Fibroblast of villous mesenchyme (primary cell): ENCODE measurements at places on chromosomes 11 and 22.

GRCh38 chr22:33018232-33018864 lies 39.8 kb downstream of the SYN3 start:
- DNase-seq = peak; percentile 53

- DNase-seq = no peak
Observed at GRCh38 chr11:16111690-16112089, 244.7 kb downstream of the SOX6 start.

- no peak for DNase-seq
Observed at GRCh38 chr11:79069504-79069903, 371.3 kb downstream of the TENM4 start.

DNA sequence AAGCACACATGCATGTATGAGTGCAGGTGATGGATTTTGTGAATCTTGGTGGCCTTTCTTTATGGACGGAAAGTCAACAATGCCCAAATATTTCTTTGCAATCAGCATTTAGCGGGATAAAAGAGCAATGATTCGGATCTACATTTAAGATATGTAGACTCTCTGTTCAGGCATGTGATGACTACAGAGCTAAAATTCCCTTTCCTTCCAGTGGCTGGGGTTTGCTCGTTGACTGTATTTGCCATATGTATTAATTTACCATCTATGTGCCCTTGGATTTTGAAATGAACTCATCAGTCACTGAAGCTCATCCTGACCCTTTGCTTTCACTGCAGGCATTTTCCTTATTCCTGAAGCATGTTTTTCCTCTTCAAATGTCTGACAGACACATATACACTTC lies 13.6 kb downstream of the BLID start:
- no peak for DNase-seq

DNA sequence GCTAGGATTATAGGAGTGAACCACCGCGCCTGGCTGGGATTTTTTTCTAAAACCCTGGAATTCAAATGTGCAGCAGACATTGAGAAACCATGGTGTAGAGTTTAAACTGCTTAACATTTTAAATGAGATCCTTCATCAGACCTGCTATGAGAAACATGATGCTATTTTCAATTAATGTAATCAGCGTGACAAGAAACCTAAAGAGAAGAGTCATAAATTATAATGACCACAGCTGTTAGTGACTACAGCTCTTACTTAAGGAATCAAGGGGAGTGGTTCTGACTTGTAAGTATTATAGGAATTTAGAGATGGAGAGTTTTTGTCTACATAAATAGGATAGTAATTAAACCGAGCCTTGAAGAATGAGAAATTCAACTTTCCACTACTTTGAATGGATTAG lies 170.6 kb downstream of the BARX2 start:
- DNase-seq = no peak

DNA sequence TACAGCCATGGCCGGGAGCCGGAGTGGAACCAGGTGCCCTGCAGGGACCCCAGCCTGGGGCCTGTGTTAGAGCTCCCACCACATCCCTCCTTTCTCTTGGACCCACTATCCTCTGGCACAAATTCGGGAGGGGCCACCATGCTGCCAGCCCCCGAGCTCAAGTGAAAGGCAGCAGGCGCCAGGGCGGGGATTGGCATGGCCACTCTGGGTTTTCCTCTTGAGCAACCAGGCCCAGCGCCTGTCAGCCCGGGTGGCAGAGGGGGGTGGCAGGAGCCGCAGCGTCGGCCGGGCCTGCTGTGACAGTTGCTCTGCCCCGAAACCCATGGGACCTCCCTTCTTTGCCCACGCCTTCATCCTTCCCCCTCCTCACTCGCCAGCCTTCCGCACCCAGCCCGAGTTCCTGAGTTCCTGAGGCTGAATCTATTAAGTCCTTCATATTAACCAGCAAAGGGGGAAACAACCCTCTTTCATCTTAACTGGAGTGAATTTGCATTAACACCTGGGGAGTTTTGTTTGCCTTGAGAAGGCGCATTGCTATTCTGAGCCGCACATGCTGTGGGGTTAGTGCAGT lies 16.8 kb upstream of the CABP7 start:
- no peak for DNase-seq

DNA sequence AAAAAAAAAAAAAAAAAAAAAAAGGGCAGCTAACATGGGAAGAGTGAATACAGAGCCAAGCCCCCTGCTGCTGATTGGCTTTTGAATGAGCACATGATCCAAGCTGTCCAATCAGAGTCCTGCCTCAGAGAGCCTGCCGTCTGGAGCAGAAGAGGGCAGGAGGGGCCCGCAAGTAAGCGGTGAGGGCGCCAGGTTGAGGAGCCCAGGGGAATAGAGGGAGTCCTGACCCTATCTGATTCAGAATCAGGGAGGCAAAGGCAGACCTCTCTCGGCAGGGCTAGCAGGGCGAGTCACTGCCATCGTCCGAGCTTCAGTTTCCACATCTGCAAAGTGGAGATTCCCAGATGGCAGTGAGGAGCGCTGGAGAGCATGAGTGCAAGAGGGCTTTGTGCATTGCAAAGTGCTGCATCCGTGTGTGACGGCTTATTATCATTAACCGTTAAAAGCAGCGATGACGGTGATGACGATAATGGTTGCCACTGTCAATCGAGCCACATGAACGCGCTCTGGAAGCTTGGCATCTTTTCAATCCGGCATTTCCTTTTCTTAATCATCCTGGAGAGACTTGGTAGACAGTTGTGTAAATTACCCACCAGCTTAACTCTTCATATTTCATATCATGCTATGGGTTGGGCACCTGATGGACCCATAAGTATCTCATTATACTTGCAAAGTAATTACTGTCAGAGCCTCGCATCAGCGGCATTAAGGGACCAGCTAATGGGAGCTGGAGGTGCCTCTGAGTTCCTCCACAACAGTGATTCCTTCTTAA lies 68.6 kb upstream of the ATXN10 start:
- peak; percentile 56 for DNase-seq

- DNase-seq = peak; percentile 24
Observed at GRCh38 chr11:60950933-60951605, 907 bp downstream of the SLC15A3 start.

- DNase-seq = no peak
Observed at GRCh38 chr22:49753961-49754695, 73.5 kb downstream of the BRD1 start.

DNA sequence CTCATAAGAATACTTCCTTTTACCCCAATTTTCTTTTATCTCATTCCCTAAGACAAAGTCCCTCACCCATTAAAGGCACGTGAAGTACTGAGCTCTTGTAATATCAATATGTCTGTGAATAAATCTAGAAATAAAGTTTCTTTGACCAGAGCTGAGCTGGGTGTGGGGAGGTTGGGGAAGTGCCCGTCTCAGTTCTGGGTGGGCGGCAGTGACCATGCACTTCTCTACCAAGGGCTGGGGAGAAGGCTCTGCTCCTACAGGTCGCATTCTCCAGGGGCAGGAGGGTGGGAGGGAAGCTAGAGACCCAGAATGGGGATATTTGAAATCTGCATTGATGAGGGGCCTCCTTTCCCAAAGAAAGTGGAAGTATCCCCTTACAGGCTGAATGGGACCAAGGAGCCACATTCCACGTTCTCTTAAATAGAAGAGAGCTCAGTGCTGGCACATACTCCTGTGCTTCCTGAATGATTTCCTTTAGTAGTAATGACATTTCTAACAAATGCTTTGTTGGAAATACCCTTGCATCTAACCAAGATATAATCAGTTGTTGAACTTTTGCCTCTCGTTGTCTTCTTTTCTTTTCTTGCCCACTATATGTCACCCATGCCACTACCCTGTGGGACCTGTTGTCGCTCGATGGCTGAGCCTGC lies 16.1 kb downstream of the RBX1 start:
- DNase-seq = no peak

DNA sequence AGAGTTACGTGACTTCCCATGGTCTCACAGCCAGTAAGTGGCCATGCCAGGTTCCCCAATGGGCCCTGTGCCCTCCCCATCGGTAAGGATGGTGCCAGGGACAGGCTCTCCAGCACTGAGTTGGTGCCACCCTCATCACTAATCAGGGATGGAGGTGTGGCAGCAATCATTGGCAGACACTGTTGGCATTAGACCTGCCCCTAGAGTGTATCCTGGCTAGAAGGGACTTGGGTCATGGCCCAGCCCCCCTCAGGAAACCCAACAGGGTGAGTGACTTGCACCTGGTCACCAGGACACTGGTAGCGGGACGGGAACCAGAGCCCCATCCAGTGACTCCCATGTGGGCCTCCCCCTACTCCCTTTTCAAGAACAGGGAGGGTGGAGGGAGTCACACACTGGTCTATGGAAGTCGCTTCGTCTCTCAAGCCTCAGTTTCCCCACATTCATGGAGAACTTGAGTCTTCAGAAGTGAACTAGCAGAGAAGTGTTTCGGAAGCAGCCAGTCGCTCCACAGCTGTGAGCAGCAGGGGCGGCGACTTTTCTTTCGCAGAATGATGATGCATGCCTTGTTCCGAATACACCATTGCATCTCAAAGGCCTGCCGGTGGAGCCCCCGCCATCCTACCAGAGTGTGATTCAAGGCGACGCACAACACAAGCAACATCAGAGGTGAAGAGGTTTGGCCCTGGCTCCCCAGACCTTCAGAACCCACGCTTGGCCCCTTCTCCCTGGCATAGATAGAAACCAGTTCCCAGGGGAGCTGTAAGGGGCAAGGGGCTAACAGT lies 12.9 kb downstream of the MS4A10 start:
- DNase-seq = no peak

GRCh38 chr11:44286911-44287310 lies 23.0 kb downstream of the ALX4 start:
- no peak for DNase-seq

- DNase-seq = peak; percentile 83
Observed at GRCh38 chr22:35601743-35602615, 15.2 kb downstream of the MB start.

- DNase-seq = no peak
Observed at GRCh38 chr11:110077346-110077745, 15.8 kb upstream of the ZC3H12C start.

GRCh38 chr11:108937746-108938145 lies 272.9 kb downstream of the DDX10 start:
- DNase-seq = no peak

GRCh38 chr11:108697872-108698473 lies 33.1 kb downstream of the DDX10 start:
- DNase-seq = peak; percentile 84

GRCh38 chr11:19577976-19578619 lies 134.5 kb upstream of the NAV2 start:
- peak; percentile 62 for DNase-seq

DNA sequence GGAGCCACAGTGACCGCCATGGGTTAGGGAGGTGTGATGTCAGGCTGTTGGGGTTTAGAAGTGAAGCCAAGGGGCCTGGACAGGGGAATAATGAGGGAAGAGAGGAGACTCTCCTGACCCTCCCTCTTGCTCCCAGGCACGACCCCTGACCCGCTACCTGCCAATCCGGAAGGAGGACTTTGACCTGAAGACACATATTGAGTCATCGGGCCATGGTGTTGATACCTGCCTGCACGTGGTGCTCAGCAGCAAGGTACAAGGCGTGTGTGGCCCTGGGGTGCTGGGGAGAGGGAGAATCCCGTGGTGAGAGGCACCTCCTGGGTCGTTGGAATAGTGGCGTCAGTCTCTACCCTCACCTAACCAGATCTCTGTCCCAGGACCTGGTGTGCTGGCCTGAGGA lies 29.5 kb downstream of the TREH start:
- no peak for DNase-seq

- no peak for DNase-seq
Observed at GRCh38 chr11:77789061-77789730, 31.3 kb downstream of the RSF1 start.

- no peak for DNase-seq
Observed at GRCh38 chr11:17939542-17939941, 73.3 kb downstream of the SERGEF start.

DNA sequence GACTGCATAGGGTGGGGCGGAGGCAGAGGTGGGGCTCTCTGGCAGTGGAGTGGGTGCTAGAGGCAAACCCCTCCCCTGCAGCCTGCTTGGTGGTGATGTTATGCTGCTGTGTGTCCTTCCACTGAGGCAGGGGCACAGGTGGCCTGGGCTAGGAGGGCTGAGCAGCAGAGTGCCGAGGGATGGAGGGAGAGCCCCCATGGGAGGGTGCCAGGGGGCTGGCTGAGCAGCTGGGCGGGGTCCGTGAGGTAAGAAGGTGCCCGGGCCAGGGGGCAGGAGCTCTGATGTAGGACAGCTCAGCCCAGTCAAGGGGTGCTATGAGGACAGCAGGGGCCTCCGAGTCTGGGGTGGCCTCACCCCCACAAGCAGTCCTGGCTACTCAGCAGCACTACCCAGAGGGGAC lies 4.2 kb downstream of the CLDN5 start:
- DNase-seq = no peak

DNA sequence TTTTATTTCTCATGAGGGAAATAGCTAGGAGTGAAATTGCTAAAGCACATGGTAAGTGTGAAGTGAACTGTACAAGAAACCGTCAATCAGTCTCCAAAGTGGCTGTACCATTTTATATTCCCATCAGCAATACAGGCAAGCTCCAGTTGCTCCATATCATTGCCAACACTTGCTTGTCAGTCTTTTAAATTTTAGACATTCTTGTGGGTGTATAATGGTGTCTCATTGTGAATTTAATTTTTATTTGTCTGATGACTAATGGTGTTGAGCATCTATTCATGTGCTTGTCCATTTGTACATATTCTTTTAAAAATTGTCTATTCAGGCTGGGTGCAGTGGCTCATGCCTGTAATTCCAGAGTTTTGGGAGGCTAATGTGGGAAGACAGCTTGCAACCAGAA lies 34.1 kb upstream of the SMCO4 start:
- DNase-seq = peak; percentile 54

DNA sequence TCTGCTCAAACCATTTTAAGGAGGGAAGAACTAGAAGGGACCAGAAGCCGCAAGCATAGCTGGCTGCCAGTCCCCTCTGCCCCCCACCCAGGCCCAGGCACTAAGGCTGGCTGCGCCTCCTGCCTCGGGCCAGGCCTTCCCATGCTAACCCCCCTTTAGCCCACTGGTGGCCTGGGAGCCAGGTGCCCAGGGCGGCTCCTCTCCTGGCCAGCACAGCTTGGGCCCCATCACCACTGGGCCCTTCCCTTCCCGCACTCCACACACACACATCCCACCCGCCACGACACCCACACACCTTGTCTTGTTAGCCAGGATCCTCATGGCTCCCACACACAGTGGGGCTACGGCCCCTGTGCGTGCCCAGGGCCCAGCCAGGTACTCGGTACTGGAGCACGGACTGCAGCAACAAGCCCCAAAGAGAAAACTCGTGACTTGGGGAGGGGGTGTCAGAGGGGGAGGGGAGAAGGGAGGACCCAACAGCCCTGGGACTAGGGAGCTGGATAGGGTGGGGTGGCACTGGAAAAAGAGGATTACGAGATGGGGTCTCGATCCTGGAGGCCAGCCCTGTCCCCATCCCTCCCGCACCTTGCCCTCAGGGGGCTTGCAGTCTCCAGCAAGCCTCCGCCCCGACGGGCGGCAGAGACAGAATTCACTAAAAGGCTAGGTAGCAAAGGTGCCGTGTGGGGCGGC lies 16.0 kb downstream of the BCL9L start:
- DNase-seq = no peak

GRCh38 chr11:2846056-2846455 lies 39.5 kb downstream of the CDKN1C start:
- peak; percentile 29 for DNase-seq
